ENCODE measurements at places on chromosomes 7 and 10.

GRCh38 chr7:87852306-87852705 lies 23.9 kb downstream of the SLC25A40 start:
- DNase-seq = no peak

DNA sequence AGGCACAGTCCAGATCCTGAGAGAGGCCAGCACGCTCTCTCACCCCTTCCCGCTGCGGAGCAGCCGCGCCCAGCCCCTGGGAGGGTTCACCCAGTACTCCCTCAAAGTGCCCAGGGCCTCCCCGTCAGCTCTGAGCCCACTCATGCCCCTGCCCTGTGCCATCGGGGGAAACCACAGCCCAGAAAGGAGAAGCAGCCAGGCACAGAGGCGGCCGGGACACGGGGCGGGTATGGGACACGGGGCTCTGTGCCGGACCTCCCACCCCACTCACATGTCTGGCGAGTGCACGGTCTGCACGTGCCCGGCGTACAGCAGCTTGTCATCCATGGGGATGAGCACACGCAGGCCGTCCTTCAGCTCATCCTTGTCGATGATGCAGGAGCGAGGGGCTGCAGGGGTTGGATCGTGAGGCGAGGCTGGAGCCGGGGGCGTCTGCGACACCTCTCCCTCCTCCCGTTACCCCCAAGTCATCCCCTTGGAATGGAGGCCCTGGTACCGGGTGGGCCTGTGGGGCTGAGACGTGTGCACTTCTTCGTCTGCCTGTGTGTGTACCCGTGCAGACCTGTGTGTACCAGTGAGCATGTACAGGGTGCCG lies 38.2 kb downstream of the SLC29A4 start:
- no peak for DNase-seq

DNA sequence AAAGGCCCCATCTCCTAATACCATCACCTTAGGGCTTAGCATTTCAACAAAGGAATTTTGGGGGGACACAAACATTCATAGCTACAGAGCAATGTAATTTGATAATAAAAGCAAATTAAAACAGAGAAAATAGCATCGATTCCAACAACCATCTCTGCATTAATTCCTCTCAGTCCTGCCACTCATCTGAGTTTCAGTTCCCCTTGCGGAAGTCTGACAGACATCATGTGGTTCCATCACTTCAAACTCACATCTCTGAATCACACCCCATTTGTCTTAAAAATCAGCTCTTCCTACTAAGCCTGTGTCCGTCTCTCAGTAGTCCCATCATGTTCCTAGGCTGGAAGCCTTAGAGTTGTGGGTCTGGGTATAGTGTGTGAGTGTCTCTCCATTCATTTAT lies 3.6 kb downstream of the ADCK2 start:
- no peak for DNase-seq

DNA sequence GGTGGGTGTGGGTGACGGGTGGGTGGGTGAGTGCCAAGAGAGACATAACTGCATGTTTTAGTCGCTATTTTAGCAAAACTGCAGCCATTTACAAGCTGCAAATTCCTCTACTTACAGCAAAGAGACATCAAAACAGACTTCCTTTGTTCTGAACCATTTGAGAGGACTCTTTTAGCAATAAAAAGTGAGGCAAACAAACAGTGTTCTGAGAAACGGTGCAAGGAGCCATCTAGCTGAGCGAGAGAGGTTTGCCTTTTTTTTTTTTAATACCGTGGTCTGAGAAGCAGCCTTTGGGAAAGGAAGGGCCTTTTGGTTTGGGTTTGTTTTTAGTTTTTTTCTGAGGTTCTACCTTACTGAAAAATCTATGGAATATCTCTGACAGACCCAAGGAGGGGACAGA lies 62.9 kb downstream of the SCRN1 start:
- no peak for DNase-seq

- no peak for DNase-seq
Measured at GRCh38 chr7:55120074-55120473, 101.3 kb downstream of the EGFR start.

DNA sequence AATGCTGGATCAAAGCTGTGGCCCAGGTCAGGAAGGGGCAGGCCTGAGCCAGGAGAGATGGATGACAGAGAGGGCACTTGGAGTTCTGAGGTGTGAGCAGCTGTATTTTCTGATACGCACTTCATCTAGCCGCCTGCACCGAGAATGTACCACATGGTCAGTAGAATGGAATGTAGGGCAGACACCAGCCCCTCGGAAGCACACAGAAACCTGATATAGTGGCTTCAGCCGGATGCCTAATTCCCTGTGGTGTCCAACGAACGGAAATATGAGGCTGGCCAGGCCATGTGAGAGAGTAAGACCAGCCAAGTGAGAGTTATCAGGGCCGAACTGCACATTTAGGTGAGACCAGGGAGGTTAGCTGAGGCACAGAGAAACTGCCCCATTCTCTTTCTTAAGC lies 46.7 kb upstream of the PLCE1 start:
- DNase-seq = no peak

DNA sequence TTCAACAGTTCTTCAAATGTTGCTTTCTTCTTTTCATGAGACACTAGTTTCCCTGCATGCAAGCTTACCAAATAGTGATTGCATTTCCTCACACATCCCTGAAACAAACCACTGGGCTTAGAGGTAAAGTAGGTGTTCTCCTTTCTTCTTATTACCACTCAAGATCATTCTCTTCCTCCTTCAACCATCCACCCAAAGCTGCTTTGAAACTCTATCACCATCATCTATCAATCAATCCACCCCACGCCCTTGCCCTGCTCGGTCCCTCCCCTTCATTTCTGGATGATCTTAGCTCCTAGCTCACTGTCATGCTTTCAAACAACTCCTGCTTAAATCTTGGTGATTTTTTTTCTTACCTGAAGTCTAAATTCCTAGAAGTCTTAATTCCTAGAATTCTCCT lies 18.9 kb downstream of the HYCC1 start:
- no peak for DNase-seq

DNA sequence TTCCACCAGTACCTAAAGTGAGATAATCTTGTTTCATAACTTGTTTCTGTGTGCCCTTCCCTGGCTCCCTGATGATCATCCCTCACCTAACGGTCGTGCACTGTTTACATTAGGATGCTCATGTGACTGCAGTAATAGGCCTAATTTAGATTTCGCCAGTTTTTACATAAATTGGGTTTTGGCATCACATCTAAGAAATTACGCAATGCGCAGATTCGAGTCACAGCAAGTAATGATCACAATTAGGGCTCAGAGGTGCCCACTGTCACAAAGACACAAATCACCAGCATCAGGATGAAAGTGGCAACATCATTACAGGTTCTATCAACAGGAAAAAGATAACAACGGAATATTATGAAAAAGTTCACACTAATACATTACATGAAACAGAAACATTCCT lies 94.7 kb downstream of the LARP4B start:
- no peak for DNase-seq

DNA sequence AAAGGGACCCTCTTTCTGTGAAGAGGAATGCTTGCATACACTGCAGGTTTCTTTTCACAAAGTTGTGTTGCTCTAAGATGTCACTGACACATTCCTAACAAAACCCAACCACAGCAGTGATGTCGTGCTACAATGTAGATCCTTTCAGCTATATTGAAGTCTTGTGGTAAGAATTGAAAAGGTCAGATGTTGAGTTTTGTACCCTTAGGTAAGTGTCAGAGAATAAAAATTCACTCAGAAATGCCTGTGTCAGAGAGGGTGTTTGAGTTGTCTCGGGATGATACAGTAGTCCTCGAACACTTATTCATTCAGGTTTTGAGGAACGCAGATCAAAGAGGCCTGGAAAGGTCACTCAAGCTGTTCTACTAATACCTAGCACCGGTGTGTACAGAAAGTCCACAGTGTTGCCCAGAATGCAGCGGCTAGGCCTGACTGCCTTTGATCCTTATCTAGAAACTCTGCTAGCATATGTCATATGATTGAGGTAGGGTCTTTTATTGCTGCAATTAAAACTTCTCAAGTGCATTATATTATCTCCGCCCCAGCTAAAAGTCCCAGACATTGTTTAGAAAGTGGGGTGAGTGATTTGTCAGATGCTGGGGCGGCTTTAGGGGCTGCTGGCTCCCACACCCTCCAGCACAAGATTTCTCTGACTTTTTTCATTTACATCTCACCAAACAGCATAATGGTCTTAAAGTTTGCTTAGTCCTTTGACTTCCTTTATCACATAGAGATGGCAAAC lies 26.0 kb downstream of the RNF32 start:
- DNase-seq = no peak

DNA sequence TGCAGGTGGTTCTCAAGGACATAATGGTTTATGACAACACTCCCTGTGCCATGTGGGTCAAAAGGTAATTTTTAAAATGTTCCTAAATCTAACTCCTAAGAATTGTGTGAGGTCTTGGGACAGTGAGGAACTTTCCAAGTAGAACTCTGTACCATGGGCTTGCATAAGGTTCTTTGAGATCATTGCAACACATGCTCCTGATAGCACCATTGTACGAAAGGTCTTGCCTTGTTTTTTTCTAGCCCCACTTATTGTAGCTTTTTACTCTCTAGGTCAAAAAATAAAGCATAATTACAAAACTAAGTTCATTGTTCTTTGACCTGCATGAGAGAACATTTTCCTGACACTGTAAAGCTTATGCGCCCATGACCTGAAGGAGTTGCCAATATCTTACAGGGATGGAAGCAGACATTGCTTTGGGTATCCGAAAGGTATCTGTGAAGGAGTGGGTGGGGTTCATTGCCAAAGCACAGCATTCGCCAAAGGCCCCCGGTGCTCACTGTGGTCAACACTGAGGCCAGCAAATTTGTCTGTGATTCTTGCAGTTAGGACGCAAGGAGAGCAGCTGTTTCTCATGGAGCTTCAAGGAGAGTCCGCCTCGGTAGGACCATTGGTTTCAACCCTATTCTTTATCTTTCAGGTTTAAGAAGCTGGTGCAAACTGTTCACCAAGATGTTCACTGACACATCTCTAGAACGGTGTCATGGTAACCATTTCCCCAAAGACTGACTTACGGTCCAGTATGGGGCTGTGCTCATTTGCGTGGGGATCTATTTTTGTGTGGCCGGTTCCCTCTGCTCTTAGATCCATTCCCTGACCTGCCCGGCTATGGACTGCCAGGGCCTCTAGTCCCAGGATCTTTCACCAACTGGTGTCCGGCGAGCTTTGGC lies 7.6 kb upstream of the PRKAG2 start:
- DNase-seq = no peak

DNA sequence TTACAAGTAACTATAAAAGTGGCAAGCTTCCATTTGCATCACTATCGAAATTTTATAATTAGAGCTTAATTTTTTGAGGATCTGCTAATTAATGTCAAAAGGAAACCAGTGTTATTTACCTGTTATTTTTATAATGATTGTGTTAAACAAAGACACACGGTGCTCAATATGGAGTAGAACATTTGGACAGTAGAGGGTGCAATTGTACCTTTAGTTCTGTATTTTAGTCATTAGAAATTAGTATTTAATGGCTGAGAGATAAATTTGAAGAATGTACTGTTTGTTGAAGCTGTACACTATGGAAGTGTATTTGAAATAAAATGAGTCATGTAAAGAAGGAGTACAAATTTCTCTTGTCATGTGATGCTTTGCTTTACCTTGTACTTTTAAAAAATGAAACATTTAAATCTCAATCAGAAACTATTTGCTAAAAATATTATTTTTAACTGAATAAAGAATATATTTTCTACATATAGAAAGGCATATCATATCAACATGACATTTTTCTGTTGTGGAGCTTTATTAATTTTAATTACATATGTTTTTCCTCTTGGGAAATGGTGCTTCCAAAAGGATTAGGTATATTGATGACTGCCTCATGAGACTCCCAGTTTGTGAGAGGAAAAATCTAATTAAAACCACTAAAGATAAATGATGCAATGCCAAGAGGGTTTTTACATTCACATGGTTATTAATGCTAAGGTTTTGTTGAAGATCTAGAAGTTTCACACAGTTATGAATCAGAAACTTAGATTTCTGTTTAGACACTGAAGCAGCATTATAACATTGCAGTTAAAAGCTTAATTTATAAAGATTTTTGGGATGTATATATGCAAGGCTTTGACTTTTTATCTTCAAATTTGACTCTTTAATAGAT lies 10.4 kb upstream of the PRKG1 start:
- DNase-seq = no peak

- no peak for DNase-seq
Measured at GRCh38 chr7:20302891-20303290, 27.8 kb upstream of the ITGB8 start.

- no peak for DNase-seq
Measured at GRCh38 chr7:95317546-95317945, 6.8 kb downstream of the PON1 start.

- DNase-seq = peak; percentile 70
Measured at GRCh38 chr10:70584909-70585544, 17.5 kb downstream of the PRF1 start.

- DNase-seq = no peak
Measured at GRCh38 chr7:135428011-135428410, 81.9 kb downstream of the CNOT4 start.

- no peak for DNase-seq
Measured at GRCh38 chr10:43347997-43348396, 23.4 kb upstream of the FXYD4 start.

DNA sequence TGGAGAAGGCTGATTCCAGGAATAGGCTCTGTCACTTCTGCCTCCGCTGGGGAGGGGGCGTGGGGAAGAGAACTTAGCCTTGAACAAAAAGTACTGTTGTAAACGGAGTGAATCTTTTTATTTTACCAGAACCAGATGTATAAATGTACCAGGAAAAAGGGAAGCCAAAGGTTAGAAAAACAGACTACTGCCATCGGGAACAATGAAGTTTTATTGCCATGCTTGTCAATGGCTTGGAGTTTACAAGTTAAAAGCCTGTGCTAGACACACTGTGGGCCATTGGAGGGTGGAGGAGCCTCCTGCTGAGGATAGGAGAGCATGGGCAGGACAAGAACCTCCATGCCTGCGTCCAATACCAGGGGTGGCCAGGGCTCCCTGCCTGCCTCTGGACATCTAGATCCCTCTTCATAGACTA lies 161.7 kb upstream of the LYZL2 start:
- no peak for DNase-seq

- DNase-seq = peak; percentile 20
Measured at GRCh38 chr10:59176241-59177030, at the start of gene PHYHIPL. TSS of gene PHYHIPL (plus strand) at chr10:59176643. CDS start at chr10:59176854, 211 bp downstream.

- DNase-seq = no peak
Measured at GRCh38 chr7:153188630-153189029, 429.1 kb downstream of the ACTR3B start.
